Coronary artery (tissue), 2 donors: ENCODE measurements at places on chromosomes 7 and 10.

- DNase-seq: no peak
Measured at GRCh38 chr7:157646551-157646950, 309.7 kb downstream of the DNAJB6 start.

DNA sequence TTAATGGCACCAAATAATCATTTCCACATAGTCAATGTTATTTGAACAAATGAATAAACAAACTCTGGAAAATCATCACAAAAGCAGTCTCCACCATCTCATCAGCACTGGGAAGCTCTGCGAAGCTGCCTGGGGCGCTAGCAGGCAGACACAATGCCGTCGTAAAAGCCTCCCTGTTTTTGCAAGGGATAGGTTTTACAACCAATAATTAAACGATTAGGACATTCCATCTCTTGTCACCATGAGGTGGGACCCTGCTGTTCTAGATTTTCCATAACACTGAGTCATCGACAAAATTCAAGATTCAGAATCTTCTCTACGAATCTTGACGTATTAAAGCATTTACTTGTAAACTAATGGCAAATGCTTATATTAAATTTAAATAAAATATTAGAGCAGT, 172.8 kb upstream of the AKR1E2 start:
- DNase-seq: no peak

DNA sequence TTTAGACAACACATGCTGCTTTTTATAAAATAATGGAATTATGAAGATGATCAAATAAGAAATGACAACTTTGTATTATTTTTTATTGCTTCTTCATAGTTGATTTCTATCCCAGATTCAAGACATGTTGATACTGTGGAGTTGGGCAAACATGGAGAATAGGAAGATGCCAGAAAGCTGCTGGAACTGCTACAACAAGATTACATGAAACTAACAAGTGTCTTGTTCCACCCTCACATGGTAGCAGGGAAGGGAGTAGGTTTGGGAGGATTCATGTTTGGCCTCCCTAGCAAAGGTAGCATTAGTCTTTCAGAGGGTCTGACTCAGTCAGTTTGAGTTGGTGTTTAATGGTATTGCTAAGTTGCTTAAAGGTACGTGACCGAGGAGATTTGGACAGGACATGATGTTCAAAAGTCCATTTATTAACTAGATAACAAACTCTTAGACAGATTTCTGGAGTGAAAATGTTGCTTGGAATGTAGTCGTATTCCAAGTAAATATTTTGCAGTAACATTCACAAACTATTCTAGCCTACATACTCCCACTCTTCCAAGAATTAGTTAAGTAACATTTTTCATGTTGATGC, 33.1 kb downstream of the PRR15 start:
- DNase-seq: no peak

DNA sequence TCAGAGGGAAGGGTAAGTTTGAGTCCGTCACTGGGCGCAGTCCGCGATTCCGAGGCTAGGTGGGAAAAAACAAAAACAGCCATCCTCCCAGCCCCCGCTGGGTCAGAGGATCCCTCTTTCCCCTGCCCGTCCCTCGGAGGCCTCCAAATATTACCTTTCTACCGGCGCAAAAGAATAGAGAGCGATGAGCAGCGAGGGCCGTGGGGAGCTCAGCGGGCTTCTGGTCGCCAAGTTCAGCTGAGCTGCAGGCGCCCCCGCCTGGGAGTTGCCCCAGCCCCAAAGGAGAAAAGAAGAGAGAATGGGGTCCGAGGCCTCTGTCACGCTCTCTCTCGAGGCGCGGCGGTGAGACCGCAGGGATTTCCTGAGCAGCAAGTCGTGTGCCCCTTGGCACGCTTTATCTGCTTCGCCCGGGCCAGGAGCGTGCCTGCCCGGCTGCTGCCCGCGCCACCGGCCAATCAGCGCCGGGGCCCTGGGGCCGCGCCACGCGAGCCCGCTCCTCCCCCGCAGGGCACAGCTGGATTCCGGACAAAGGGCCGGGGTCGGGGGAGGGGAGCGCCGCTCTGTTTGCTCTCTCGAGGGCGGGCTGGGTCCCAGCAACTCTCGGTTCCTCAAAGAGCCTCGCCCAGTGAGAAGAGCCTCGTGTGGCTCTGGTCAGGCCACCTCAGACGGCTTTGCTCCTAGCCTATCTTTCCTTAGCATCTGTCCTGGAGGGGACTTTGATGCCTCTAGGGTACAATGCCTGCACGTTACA, at the start of gene NEUROG3:
NEUROG3 (minus strand) TSS at position 367 of the 751 bp plus-strand sequence. CDS start 379 bp downstream, outside the sequence.
- DNase-seq: no peak

GRCh38 chr10:69100136-69100872, 12.4 kb downstream of the SRGN start:
- DNase-seq: no peak

GRCh38 chr7:26201247-26202018, at the start of gene CBX3:
Gene CBX3, plus strand, starts transcription at chr7:26201745. Its CDS starts 1,254 bp downstream, at chr7:26202999.
- DNase-seq: peak; percentile 93

DNA sequence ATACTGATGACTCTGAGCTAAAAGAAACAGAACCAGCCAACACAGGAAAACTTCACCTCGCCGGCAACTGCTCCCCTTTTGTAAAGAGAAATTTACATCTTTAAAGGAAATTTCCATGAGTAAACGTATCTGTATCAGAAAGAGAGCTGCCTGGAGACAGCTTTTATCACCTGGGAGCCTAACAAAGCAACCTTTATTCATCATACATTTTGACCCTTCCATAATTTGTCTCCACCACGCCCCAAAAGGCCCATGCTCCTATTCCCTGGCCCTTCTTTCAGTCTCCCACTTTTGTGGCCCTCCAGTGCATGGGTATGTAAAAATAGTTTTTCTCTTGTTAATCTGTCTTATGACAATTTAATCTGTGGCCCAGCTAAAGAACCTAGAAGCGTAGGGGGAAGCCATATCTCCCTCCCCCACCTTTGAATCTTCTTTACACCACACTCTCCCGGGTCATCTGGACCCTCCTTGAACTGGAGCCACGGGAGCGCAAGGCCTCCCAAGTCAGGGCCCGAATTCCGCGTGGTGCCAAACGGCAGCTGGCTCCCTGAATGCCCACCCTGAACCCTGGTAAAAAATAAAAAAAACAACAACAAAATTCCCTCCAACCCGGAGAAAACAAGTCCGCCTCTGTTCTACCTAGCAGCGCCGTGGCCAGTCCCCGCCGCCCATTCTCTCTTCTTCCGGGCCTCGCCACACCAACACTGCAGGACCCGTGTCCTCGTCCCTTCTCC, 15.4 kb upstream of the FKBP9 start:
- no peak for DNase-seq

DNA sequence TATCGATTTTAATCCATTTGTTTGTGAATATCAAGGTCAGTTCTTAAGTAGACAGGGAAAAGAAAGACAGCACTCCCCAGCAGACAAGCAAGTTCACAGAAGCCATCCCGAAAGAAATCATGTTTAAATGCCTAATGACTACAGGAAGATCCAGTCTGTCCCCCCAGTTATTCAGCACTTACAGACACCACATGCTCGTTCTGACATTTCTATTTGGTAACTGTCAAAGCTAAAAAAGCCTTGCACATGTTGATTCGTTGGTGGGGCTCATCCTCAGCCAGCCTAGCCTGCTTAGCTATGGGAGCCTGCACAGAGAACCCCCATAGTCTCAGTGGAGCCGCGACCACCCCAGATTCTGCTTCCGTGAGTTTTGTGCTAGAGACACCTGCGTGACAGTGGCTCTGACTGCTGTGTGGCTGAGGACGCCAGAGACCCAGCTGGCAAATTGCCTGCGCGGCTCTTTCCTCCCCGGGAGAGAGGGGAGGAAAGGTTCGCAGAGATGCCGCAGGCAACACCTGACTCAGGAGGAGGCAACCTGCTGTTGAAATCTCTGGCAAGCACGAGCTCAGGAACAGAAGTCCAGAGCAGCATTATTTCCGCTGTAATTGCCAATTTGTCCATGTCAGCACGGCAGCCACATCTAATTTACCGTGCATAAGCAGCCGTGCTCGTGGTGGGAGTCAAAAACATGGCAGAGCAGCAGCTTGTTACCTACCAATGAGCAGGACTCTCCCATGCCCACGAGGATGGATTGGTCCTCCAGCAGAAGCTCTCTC, 194.2 kb downstream of the GPAM start:
- no peak for DNase-seq

- no peak for DNase-seq
Measured at GRCh38 chr10:107364872-107365271, 200.4 kb upstream of the SORCS1 start.

DNA sequence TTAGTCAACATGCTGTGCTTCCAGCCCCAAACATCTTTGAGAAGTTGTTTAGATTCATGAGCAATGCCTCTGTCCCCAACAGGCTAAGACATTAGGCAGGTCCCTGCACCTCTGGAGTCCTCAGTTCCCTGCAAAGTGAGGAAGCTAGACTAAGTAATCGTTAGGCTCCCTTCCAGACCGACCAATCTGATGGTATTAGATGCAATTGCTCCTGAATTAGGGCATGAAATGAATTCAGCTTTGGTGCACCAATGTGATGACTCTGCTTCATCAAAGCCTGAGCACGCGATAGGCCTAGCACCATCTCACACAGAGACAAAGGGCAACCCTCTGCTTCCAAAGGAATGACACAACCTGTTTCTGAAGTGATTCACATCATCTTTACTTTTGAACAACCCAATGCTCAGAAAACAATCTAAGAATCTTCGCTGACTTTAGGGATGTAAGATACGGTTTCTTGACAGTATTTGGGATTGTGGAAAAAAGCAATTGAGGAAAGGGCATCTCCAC, 723 bp upstream of the TES start:
- no peak for DNase-seq

DNA sequence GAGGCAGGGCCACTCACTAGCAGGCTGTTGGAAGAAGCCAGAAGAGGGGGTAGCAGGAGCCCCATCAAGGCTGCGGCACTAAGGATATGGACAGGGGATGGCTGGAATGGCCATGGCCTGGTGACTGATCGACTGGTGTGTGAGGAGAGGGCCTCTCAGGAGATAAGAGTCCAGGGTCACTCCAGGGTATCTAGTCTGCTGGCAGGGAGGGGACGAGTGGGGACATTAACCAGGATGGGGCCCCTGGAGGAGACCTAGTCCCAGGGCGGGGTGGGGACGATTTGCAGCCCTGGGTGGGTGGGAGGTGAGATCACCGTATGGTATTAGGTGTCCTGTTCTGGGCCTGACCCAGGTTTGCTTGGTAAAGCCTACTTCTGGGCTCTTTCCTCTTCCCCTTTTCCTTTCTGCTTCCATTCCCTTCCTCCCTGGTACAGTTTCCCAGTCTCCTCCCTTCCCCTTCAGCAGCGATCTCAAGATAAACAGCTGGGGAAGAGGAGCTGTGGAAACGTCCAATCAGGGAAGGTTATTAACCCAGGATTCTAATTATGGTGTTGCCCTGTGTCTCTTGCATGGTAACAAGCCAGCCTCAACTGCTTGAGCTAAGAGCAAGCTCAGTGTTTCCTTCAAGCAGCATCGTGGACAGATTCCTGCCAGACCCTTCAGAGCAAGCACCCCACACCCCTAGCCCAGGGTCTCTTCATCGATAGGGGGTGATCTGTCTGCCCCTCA, 233.2 kb downstream of the RPS24 start:
- no peak for DNase-seq

DNA sequence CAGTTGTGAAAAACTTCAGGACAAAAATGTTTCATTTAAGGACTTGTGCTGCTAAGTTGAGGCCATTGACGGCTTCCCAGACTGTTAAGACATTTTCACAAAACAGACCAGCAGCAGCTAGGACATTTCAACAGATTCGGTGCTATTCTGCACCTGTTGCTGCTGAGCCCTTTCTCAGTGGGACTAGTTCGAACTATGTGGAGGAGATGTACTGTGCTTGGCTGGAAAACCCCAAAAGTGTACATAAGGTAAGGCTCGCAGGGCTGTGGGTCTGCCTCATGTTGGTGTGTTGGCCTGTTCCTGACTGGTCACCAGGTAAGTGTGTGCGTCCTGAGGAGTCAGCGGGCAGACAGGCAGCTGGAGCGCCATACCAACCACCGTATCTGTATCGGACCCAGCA, 17.9 kb downstream of the OGDH start:
- no peak for DNase-seq

DNA sequence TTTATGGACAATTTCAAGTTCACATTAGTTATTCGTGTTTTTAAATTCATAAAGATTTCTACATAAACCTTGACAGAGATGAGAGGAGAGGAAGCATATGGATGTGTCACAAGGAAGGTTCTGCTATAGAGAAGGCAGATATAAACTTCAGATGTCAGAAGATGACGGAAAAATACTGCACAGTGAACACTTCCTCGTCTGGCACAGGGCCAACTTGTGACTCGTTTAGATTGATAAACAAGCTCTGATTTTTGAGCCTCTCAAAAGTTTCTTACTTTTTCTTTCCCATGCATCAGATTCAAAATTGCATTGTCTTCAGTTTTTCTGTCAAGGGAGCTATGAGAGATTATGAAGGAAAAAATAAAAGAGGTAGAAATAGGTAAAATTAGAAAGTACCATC, 156.4 kb upstream of the MINDY3 start:
- no peak for DNase-seq

DNA sequence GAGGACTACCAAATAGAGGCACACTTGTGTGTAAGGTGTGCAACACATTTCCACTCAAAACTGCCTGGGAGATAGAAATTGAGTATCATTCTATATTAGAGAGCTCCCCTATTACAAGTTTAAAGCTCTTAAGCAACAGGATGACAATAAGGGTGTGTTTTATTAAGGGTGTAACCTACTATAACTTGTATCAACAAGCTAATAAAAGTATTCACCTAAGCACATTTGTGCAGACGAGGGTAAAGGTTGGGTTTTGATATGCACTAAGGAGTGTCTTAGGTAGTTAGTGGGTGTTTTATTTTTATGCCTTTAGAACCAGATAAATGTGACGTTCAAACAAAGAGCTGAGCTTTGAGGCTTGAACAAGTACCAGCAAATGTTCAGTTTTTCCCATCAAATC, 2.8 kb upstream of the FAM53B start:
- no peak for DNase-seq

DNA sequence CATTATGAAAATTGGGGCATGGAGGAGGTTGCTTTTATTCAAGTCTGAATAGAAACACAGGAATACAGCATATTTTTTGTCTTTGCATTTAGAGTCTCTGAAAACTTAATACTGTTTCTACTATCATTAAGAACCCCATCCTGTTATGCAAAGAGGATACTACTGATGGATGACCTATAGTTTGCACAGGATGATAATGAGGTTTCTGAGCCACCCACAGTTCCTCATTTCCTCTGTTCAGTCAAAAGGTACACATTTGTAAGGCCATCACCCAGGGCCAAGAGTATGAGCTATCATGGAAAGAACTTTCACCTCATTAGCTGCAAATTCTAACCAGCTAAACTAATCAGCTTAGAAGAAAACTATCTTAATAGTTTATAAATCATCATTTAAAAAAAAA, 213.0 kb upstream of the CHRM2 start:
- no peak for DNase-seq

DNA sequence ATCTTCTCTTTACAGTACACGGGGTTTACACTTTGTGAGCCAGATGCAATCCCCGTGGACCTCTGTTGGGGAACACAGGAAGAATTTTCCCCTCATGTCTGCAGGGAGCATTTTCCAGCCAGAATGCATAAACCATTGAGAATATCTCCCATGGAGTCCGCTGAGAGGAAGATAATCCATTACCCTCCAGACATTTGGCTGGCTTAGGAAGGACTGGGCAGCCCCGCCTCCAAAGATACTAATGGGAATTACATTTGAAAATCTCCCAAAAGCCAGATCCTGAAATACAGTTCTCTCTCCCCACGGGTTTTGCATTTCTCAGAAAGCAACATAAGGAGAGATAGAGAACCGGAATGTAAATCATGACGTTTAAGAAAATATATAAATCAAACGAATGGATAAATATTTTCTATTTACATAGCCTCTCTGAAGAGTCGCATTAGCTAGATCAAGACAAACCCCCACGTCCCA, 53.5 kb downstream of the TRIL start:
- no peak for DNase-seq

GRCh38 chr7:139183878-139184338, 47.1 kb upstream of the UBN2 start:
- no peak for DNase-seq

- no peak for DNase-seq
Measured at GRCh38 chr7:55533729-55534080, 38.6 kb downstream of the VOPP1 start.
